ENCODE measurements at places on chromosomes 5 and 9.

DNA sequence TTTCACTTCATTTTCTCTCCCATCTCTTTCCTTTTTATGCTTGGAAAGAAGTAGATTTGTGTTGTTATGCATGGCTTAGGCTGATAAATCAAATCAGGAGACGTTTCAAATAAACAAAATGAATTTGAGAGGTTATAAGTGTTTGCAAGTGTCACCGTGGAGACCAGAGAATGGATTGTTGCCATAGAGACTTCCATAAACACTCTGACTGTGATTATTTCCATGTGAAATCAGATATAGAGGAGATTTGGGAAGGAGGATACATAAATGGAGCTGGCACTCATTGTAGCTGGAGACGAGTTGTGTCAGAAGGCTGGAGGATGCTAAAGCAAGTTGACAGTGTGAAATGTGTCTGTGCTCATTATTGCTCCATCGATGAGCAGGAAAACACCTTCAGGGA lies 84.2 kb upstream of the PCSK1 start:
- no peak for DNase-seq

DNA sequence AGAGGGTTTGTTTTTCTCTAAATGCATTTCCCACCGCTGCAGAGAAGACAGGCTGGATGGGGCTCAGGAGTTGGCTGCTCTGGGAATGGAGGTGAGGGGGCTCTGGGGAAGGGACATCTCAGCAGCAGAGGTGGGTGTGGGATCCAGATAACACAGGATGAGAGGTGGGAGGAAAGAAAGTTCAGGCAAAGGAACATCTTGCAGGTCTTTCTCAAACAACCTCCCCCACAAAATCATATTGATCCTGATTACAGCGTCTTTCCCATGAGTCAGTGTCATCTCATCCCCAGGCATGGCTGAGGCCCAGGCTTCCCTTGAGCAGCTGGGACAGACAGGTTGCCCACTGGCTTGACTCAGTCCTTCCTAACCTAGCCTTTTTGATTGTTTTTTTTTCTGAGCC lies 11.3 kb upstream of the ACSL6 start:
- DNase-seq = no peak

GRCh38 chr9:32942755-32943460 lies 58.5 kb downstream of the APTX start:
- peak; percentile 61 for DNase-seq

DNA sequence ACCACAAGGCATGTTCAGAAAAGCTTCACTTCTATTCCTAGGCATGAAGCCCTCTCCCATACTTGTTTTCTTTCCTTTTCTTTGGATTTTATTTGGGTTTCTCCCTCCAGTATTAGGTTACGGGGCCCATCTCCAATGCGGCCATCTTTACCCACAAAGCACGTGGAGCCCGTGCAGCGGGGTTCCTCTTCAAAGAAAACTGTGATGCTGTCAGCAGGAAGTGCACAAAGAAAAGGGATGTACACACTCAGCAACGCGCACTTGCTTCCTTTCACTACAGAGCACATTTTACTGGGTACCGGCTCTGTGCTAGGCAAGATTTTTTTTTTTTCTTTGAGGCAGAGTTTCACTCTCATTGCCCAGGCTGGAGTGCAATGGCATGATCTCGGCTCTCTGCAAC lies 106.6 kb downstream of the COL23A1 start:
- DNase-seq = no peak

DNA sequence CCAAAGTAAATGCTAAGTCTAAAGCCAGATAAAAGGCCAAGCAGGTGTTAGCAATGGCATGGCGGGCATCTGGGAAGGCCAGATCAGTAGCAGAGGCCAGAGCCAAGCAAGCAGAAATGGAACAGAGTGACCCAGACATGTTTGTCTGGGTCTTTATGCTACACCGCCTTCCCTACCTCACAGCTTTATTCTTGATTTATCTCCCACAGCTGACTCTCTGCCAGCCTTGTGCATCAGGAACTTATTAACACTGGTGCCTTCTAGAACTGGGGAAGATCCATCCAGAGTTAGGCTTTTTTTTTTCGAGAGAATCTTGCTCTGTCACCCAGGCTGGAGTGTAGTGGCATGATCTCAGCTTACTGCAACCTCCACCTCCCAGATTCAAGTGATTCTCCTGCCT lies 112.5 kb upstream of the SLC44A1 start:
- no peak for DNase-seq

GRCh38 chr5:43731573-43731972 lies 128.6 kb downstream of the NNT start:
- DNase-seq = no peak

DNA sequence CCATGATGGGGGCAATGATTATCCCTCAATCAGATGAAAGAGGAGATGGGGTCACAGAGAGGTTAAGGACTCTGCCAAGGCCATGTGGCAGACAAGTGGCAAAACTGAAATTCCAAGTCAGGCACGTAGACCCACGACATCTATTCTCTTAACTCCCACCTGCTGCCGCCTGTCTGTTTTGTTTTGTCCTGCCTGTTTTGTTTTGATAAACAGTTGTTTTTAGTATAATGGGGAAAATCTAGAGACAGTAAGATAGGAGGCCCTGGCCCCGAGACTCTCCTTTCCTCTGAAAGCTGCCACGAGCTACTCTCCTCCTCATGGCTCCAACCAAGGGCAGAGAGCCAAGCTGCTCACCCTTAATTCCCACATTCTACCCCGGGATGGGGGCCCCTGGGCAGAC lies 4.9 kb downstream of the FSTL4 start:
- peak; percentile 91 for DNase-seq

DNA sequence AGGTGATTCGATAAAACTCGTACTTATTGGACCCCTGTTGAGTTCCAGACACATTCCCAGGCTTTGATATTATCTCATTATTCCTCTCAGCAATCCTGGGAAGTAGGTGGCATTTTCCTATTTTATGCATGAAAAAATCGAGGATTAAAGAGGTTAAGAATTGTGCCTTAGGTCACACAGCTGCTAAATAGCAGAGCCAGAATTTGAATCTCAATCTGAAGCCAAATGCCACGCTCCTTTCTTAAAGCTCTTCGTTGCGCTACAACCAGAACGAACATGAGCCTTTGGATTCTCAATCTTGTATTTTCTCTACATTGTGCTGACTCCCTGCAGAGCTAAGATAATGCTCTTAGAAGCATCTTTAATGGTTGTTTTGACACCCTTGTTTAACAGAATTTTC lies 527.8 kb upstream of the TLE4 start:
- DNase-seq = no peak

GRCh38 chr5:135429301-135430134 lies 17.6 kb downstream of the DCANP1 start:
- no peak for DNase-seq

GRCh38 chr9:69444021-69444420 lies 119.0 kb downstream of the ENTREP1 start:
- no peak for DNase-seq

DNA sequence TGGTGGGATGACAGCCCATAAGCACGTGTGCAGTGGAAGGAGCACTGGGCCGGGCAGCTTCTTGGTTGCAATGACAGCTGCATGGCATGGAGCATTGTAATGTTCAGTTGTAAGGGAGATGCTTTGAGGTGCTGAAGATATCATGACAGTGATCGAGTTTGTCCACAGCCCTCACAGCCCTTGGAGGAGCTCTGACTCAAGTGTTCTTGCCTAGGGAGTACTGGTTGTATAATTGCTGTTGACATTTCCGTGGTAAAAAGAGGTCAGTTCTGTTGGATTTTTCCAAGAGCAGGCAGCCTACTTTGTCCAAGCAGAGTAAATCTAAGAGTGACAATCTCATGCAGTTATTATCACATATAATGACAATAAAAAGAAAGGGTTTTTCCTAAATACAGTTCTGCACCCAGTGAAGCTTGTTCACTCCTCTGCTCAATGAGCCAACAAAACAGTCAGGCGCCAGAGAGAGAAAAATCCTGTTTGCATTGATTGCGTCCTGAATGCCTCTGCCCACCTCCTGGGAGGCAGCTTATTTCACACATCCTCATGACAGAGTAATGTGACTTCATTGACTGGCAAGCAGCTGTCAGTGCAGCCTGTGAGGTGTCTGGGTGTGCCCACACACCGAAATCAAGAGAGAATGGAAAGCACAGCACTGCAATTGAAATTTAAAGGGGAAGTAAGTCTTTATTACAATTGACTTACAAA lies 248.0 kb downstream of the NTRK2 start:
- no peak for DNase-seq

GRCh38 chr5:126415789-126416188 lies 7.4 kb upstream of the GRAMD2B start:
- no peak for DNase-seq

GRCh38 chr5:109805472-109805871 lies 115.7 kb downstream of the MAN2A1 start:
- DNase-seq = no peak

GRCh38 chr5:98637557-98637956 lies 135.9 kb upstream of the RGMB start:
- no peak for DNase-seq

DNA sequence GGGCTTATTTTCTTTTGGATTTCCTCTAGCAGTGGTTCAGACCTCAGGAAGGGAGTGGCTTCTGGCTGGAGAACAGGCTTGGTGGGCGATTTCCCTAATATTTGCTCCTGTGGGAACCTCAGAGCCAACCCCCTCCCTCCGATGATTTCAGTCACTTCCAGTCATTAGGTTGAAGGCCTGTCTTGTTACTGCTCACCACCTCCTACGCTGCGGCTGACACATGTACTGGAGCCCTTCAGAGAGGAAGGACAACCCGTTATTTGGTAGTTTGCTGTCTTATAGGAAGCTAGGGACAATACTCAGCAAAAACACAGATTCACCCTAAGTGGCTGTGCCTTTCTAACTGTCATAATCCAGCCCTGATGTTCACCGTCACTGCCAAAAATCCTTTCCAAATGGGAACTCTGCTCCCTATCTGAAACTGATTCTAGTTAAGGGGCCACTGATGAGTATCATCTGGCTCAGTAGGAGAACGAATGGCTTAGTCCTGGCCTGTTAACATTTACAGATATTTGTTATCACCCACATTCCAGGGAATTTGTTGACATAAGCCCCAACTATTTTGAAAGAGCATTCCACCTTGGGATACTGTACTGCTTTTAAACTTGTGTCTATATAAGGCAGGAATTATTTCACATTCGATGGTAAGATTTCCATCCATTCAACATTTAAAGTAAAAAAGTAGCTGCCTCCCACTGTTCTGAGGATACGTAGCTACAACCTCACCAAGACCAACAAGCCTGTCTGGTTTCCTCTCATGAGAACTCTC lies 29.3 kb upstream of the ANKH start:
- no peak for DNase-seq

DNA sequence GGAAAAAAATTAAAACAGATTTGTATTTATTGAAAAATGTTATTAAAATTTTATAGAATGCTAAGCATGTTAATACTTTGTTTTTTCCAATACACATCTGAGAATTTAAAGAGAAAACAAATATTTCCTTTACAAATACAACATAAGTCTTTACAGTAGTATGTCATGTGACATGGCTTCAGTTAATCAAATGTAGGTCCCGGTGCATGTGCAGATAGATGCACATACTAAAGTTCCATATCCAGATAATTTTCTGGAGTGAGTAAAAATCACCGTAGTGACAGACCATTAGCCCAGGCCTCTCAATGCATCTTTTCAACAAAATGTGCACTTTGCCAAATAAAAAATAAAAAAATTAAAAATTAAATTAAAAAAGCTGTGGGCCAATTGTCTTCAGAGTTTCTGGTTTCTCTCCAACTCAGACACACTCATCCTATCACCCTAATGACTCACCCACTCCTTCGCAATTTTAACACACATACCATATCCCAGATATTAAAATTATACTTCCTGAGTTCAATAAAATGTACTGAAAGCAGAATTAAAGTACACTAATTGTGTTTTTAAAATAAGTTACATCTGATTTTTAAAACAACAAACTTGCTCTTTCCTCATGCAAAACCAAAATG lies 508.1 kb downstream of the NR2F1-AS1 start:
- DNase-seq = no peak

DNA sequence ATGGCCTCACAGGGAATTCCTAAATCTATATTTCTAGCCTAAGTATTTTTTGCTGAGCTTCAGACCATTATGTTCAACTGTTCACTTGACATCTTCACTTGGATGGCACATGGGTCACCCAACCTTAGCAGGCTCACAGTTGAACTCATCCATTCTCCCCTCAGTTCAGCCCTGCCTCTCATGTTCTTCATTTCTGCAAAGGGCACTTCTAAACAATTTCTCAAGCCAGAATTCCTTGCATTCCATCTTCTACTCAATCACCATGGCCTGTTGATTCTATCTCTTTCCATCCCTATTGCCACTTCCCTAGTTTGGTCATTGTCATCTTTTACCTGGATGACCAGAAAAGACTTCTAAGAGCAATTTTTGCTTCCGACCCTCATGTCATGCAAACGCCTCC lies 7.3 kb upstream of the RGS3 start:
- DNase-seq = no peak

DNA sequence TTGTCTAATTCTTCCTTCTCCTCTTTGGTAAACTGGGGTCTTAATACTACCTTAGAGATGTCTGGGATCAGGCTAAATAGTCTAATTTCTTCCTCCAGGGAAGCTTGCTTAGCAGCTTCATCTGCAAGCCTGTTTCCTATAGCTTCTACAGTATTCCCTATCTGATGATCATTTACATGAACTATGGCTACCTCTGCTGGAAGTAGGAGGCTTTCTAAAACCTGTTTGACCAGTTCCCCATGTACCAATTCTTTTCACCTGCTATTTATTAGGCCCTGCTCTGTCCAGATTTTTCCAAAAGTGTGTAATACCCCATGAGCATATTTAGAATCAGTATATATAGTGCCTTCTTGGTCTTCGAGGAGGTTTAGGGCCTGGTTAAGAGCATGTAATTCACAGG lies 619.8 kb downstream of the HINT1 start:
- no peak for DNase-seq

DNA sequence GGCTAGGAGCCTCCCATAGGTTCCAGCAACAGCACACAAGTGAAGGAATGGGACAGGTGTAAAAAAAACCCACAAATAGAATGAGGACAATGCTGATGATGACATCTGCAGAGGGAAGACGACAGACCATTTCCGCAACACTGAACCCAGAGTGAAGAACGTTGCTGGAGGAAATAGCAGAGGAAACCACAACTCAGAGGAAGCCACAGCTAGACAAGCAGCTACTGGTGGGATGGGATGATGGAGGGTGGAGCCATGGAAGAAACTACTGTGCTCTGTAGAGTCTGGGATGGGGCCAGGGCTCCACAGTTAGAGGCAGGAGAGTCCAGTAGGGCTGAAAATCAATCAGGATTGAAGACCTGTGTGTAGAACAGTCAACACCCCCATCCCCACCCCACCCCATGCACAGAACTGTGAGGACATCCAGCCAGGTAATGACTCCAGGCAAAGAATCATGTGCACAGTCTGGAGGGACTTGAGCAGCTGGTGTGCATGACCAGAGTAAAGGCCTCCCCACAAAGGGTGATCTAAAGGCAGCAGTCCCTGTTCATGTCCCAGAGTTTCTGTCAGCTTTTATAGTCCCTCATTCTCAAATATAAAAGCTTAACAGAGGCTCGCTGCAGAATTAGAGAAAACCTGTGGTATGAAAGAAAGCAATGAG lies 65.2 kb upstream of the SPIN1 start:
- no peak for DNase-seq

GRCh38 chr5:10621832-10622231 lies 58.0 kb downstream of the ANKRD33B start:
- no peak for DNase-seq

GRCh38 chr9:86082870-86083269 lies 16.5 kb downstream of the GOLM1 start:
- no peak for DNase-seq

- no peak for DNase-seq
These were observed 22.2 kb upstream of the TMEM161B start for GRCh38 chr5:88290801-88291200.

- peak; percentile 17 for DNase-seq
These were observed 18.2 kb upstream of the DCP2 start for GRCh38 chr5:112958093-112959088.

- DNase-seq = no peak
These were observed 136.5 kb downstream of the PBX3 start for GRCh38 chr9:125883565-125884217.
